Left hindlimb (tissue), 1 donor: ENCODE measurements at places on chromosomes 13 and 19.
A peak's percentile ranks its signal among the peaks of the same experiment; 100 is the strongest.

- DNase-seq = no peak
Observed at GRCh38 chr13:77345150-77345780, 18.4 kb upstream of the MYCBP2 start.

- DNase-seq = no peak
Observed at GRCh38 chr13:29196409-29197074, 376.4 kb downstream of the MTUS2 start.

DNA sequence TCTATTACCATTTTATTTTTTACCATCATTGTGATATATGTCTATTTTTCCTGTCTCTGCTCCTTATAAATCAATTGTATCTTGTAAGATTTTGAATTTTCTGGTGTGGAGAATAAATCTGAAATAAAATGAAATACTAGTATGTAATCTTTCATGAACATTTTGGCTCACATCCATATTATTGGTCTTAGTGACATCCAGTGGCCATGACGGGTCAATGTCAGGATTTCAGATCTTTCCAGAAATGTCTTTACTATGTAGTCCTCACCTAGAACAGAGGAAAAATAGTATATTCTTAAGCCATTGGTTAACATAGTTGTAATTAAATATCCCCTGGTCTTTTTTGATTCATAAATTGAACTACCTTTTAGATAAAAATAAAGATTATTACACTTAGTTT lies 109.8 kb upstream of the GPC6 start:
- no peak for DNase-seq

DNA sequence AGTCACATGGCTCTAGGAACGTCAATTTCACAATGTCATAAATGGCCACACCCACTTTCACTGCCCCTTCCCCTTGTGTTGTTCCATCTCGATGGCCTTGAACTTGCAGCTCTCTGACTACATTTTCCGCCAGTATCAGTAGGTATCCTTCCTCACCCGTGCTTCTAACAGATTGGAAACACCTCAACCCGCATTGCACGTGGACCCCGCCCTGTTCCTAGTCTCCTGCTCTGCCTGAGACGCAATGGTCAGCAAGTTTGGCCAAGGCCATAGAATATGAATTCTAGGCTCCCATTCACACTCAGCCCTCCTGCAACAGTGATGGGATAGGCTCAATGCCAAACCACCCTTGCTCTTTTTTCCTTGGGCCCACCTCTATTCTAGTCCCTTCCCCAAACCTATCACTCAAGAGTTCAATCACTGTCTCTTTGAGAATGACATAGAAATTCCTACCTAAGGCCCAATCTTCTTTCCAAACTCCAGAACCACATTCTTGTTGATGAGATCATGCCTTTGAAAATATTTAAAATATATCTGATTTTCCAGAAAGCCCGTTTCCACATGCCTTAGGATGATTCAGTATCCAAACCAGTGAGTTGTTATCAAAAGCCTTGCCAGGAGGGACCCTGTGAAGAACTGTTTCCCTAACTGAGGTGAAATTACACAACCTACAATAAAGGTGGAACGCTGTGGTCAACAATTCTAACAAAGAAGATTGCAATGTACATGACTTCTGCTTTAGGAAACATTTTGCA lies 334.6 kb downstream of the MYO16 start:
- DNase-seq = no peak

DNA sequence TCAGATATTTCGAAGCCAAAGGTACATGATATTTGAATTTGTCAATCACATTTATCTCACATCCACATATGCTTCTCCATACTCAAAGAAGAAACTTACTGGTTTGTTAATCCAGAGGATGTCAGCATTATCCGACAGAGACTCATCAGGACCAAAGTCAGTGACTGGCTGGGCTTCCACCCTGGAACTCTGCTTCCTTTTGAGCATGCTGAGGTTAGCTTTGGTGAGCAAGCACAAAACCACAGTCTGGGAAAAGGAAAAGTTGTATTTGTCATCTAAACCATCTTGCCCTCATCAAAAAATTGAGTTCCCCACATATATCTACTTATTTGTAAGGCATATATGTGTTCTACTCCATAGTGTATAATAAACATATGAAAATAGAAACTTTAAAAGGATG lies 17.4 kb downstream of the NALCN start:
- no peak for DNase-seq

- no peak for DNase-seq
Observed at GRCh38 chr19:38039966-38040365, 133.0 kb downstream of the SIPA1L3 start.

DNA sequence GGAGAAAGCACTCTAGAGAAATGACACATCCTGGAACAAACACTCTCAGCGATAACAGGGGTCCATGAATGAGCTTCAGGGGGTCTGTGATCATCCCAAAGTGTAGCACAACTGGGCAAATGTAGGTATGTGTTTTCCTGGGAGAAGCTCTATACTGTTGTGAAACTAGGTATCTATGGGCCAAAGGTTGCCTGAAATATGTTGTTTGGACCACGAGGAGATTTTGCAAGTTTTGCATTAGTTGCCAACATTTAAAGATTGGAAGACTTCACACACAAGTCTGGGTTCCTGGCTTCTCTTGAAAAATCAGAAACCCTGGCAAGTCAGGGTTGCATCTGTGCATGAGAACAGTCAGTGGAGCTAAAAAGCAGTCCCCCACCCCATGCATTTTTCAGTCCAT lies 26.7 kb upstream of the POU2F2 start:
- no peak for DNase-seq

DNA sequence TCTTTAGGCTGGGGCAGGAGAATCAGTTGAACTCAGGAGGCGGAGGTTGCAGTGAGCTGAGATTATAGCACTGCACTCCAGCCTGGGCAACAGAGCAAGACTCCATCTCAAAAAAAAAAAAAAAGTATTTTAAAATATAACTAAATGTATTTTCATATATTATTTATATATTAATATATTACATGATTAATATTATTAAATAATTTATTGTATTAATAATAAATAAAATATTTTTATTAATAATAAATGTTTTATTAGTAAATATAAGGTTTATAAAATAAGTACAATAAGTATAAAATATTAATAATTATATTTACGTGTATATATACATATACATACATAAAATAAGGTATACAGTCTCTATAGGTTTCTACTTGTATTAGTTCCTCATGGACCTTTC lies 56.8 kb downstream of the SKA3 start:
- no peak for DNase-seq

DNA sequence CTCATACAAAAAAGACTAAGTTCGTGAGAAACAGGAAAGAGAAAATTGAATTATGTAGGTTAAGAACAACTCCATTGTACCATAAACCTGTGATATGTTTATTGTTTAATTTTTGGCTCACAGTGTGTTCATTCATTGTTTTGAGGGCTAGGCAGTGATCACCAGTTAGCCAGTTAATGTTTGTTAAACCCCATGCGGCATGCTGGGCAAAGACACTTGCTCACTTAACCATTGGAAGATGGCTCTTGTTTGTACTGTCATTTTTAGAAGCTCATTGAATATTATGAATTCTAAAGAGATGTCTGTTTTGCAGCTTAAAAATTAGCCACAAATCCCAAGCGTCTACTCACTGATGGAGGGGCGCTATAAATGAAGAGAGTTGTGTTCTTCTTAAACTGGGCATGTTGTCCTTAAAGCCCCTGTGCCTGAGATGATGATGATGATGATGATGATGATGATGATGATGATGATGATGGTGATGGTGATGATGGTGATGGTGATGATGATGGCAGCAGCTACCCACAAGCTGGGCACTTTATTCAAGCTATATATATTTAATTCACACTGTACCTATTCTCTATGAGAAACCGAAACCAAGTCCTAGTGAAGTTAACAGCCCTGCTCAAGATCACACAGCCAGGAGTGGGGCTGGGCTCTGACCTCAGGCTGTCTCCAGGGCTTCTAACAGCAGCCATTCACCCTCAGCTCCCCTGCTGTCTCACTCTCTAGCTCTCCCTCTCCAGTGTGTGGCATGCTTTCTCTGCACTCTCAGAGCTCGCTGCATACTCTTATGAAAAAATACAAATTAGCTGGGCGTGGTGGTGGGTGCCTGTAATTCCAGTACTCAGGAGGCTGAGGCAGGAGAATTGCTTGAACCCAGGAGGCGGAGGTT lies 169.1 kb downstream of the SHISA2 start:
- no peak for DNase-seq

GRCh38 chr13:44272692-44273091 lies 100.9 kb upstream of the SERP2 start:
- no peak for DNase-seq

DNA sequence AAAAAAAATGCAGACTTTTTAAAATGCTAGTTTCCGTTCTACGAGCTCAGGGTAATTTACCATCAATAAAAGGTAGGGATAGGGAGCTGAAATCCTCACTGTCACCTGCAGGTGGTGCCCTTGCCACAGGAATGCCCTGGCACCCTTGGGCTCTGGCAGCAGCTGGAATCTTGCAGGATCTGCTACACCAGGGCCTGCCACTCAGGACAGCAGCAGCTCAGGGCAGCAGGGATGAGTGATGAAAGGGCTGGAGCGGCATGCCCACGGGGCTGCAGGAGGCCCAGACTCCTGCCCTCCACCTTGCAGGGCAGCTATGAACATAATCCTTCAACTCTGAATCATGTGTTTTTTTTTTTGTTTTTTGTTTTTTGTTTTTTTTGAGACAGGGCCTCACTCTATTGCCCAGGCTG lies 54.0 kb downstream of the GNG7 start:
- DNase-seq = peak; percentile 76

DNA sequence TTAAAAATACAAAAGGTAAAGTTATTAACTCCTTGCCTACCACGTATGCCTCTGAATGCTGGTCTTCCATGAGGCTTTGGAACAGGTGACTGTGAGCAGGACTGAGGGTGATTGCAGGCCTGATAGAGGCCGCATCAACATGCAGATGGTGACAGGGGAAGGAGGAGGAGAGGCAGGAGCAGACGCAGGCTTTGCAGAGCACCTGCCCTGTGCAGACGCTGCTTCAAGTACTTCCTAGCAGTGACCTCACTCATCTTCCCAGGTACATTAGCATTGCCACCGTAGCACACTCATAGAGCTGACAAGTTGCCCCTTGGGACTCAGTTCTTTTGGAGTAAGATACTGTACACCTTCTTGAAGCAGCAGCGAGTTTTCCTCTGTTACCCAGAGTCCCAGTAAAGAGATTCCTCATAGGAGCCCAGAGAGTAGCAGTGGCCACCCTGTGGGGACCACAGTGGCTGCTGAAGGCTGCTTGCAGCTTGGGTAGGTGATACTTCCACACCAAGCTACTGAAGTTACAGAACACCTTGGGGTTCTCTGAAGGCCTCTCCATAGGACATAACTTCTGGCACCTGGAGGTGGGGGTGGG lies 56.0 kb downstream of the ZNF536 start:
- DNase-seq = no peak

DNA sequence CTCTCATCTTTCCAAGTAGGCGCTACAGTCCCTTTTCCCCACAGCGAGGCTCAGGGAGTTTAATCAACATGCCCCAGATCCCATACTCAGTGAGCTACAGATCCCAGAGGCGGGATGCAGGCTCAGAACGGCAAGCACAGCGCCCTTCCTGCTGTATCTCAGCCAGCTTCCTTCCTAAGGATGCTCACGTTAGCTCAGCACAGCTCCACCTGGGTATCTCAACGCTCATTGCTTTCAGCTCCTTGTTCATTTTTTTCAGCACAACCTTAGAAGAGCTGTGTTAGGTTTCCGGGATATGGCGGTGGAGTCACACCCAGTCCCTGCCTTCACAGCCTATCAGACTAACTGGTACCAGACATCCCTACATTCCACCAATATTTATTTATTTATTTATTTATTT lies 3.1 kb upstream of the MEGF8 start:
- DNase-seq = no peak

- DNase-seq = no peak
Observed at GRCh38 chr13:51894239-51894638, 32.5 kb downstream of the CCDC70 start.

GRCh38 chr13:38862443-38862842 lies 128.2 kb downstream of the STOML3 start:
- no peak for DNase-seq

DNA sequence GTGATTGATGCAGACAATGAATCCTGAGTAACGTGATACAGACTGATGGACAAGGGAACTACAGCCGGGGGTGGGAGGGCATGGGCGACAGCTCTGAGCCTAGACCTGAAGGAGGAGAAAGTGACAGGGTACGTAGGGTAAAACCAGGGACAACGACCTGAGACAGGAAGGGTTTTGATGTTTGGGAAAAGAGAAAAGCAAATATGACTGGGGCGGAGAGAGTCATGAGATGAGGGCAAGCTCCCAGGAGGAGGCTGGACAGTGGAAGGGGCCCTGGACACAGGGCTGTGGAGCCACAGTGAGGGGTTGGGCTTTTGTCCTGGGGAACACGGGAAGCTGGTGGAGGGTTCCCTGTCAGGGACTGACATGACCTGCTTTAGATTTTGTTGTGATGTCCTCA lies 34.2 kb downstream of the ZNF611 start:
- no peak for DNase-seq

DNA sequence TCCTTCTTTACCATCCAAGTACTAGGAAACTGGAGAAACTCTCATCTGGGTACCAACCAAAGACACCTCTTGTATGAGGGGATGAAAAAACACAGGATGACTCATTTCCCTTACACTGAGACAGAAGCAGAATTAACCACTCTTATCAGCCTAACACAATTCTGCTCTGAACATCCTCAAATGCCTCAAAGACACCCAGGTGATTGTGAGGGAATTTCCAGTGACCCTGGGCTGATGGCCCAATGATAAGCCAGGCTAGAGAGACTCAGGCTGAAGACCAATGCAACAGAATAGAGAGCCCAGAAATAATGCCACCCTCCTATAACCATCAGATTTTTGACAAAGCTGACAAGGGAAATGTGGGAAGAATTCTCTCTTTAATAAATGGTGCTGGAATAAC lies 7.0 kb downstream of the ZNF737 start:
- DNase-seq = no peak

GRCh38 chr13:78598966-78599644 lies 4.2 kb downstream of the POU4F1 start:
- no peak for DNase-seq

DNA sequence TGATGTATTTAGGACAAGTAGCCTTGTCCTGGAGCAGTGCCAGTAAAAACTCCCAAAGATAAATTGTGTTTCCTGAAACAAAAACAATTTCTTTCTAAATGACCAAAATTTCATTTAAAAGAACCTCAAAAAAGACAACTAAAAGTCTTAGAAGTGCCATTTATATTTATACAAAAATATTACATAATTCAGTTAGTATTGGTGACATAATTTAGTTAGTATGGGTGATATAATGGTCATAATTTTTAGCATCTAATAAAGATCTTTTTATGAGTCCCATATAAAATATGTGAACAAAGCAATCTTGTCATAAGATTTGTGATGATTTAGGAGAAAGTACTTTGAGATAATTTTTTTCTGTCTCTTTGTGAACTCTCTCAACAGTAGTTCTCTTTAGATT lies 76.0 kb downstream of the ELF1 start:
- no peak for DNase-seq

DNA sequence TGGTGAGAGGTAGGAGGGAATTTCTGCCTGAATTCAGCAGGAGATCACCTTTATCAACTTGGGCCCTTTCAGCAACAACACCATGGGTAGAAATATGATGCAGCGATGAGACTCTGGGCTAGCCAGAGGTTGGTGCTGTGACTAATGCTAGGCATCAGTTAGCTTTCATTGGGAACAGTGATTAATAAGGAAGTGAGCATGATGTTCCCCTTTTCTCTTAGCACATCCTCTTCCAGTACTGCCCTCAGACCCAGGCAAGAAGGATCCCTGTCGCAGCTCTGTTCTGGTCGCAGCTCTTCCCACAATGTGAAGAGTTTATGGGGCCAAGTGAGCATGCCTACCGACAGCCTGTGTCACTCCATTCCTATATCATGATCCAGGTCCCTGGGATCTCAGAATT lies 100.5 kb downstream of the FLT1 start:
- no peak for DNase-seq
